NCI-H1694 (cell line): ENCODE measurements at places on chromosomes 12 and 14.
A peak's percentile ranks its signal among the peaks of the same experiment; 100 is the strongest.

DNA sequence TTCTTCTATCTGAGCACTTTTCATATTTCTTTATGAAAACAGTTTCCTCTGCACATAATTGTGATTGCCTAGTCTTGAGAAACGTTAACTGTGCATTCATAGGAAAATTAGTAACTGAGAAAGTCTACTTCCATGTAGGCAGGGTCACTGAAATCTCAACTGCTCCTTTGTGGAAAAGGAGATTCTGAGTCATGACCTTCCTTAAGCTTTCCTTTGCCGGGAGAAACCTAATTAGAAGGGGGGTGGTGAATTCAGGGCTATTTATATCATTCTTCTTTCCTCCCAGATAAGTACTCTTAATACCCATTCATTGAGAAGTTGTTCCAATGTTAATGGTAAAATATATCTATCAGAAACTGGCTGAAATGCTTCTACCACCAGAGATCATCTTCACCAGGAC is 751.0 kb upstream of the TMEM132C start:
- DNase-seq: no peak

DNA sequence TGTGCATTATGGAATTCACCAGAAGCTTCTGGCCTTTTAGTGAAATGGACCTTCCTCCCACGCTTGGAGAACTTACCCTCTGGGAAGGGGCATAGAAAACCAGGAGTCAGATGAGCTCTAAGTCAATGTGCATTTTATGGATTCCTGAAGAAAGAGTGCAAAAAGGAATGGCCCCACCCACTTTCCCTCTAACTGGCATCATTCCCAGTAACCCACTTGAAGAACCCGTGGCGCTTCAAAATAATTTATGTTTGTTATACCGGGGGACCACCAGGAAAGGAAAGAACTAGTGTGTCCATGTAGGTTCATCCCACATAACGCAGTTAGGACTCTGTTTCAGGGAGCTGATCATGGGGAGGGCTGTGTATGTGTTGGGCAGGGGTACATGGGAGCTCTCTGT is 1153.4 kb downstream of the TMEM121 start:
- DNase-seq: no peak

- DNase-seq: peak; percentile 25
Observed at GRCh38 chr12:87930033-87930432, 99.2 kb downstream of the C12orf50 start.

GRCh38 chr14:34063470-34064164 is 112.7 kb upstream of the EGLN3 start:
- DNase-seq: no peak

GRCh38 chr14:35682802-35683201 is 126.3 kb downstream of the RALGAPA1 start:
- DNase-seq: no peak

DNA sequence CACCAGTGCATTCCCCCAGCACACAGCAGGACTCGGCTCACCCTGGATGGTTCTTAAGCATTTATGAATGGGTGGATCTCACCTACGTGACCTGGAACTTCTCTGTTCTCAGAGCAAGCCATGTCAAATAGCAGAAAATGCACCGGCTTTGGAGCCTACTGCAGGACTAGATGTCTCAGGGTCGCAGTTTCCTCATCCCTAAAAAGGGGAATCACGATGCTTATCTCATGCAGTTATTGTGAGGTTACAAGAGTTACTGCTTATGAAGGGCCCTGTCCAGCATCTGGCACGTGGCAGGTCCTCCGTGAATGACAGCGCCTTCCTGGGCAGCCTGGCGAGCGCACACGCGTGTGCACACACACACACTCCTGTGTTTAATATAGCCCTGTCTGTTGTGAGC is 128.5 kb downstream of the ETV6 start:
- DNase-seq: no peak

- no peak for DNase-seq
Observed at GRCh38 chr12:101802486-101802885, 28.3 kb downstream of the GNPTAB start.

GRCh38 chr14:103091041-103091882 is 3.3 kb upstream of the EXOC3L4 start:
- peak; percentile 42 for DNase-seq

- DNase-seq: peak; percentile 91
Observed at GRCh38 chr12:75511116-75512048, at the start of gene KRR1. Gene KRR1 (minus strand): TSS chr12:75511609. CDS start chr12:75511597, 12 bp downstream.

GRCh38 chr12:25500651-25501050 is 52.4 kb downstream of the LMNTD1 start:
- no peak for DNase-seq

DNA sequence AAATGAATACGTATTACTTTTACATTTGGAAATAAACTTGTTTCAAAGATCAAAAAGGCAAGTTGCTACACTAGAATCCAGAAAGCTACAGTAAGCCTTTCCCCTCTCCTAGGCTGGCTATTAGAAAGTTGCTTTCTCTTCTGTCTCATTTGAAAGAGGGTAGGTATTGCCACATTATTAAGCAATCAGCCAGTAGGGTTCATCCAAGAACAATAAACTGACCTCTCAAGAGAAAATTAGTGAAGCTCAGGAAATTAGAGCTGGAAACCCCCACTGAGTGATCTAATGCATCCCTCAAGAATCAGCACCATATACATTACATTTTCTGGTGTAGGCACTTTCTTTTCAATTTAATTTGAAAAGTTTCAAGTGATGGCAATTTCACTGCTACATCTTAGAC is 4.5 kb upstream of the TMEM233 start:
- DNase-seq: no peak

DNA sequence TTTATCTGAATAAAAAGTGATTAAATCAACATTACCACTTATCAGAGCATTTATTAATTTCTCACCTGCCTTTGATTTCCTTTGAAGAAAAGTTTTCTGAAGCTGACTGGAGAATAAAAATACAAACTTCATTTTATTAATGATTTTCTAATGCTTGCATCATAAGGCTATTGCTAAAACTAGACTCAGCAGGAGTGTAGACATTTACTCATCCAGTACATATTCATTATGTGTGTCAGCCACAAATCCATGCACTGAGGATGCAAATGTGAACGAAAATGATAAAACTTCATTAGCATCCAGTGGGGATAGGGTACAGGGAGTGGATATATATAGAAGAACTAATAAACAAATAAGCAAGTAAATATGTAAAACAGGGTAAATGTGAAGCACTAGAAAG is 74.6 kb downstream of the SLCO1B3 start:
- DNase-seq: no peak

DNA sequence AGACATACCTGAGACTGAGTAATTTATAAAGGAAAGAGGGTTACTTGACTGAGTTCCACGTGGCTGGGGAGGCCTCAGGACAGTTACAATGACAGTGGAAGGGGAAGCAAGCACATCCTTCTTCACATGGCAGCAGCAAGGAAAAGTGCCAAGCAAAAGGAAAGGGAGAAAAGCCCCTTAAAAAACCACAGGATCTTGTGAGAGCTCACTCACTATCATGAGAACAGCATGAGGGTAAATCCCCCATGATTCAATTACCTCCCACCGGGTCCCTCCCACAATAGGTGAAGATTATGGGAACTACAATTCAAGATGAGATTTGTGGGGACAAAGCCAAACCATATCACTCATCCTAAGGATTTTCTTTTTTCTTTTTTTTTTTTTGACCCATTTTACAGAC is 177.8 kb upstream of the EEA1 start:
- DNase-seq: no peak

- no peak for DNase-seq
Observed at GRCh38 chr12:69828897-69829296, 3.9 kb downstream of the MYRFL start.

DNA sequence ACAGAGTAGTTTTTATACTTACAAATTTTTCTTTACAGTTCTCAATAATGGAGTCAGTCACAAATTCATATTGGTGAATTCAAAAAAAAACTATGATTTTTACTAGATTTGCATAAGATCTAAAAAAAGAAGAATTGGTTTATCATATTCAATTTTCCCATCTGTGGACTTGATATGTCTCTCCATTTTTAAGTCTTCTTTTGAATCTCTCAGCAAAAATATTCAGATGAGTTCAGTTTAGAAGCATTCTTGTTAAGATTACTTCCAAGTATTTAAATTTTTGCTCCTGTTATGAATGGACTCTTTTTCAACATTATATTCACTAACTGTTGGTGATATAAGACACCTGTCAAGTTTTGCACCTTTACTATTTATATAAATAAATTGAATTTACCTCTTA is 360.6 kb upstream of the FLRT2 start:
- DNase-seq: no peak

DNA sequence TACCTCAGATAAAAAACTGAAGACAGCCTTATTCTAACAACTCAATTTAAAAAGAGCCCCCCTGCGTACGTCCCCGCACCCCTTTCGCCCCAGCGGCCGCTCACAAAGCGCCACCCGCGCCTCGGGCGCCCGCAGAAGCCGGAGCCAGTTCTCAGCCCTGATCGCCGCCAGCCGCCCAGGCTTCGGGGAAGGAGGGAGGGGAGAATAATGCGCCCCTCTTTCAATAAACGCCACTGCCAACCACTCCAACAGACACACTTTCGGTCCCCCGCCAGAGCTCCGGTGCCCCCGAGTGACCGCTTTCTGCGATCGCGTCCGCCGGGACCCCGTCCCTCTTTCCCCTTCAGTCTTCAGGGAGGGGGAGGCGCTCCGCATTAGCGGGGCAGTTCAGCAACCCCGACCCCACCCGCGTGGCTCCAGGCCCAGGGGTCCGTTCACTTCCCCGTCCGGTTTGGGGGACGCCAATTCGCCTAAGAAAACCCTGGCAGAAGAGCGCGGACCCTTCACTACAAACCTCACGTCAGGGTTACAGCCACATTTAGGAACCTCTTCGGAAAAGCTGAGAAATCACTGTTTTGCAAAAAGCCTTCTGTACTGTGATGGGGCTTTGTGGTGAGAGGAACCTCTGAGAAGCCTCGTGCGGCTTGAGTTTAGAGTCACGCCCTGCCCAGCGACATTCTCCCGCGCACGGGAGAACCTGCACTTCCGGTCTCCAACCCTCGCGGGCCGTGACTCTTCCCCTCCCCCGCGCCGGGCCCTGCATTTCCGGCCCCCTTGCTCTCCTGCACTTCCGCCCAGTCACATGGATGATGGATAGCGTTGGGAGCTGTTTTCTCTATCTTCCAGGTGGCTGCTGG is 18.7 kb downstream of the FOXG1 start:
- DNase-seq: no peak

GRCh38 chr12:103144278-103144677 is 186.8 kb downstream of the ASCL1 start:
- DNase-seq: no peak

GRCh38 chr14:104973385-104974145 is 4.6 kb downstream of the AHNAK2 start:
- DNase-seq: peak; percentile 18

DNA sequence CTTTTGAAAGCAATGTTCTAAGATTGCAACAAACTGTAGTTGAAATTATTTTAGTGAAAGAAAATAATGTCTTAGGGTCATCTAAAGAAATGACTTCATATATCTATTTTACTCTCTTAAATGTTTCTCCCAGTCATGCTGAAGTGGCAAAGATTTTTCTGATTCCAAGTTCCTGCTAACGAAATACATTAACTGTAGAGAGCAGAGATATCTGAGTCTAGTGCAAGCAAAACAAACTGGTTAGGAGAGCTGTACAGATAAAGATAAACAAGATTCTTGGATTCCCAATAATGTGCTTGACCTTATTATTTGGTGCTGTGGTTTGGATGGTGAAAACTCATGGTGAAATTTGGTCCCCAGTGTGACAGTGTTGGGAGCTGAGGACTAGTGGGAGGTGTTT is 199.9 kb upstream of the PWP1 start:
- no peak for DNase-seq
